M059J (cell line): ENCODE measurements at places on chromosomes 6 and 20.

DNA sequence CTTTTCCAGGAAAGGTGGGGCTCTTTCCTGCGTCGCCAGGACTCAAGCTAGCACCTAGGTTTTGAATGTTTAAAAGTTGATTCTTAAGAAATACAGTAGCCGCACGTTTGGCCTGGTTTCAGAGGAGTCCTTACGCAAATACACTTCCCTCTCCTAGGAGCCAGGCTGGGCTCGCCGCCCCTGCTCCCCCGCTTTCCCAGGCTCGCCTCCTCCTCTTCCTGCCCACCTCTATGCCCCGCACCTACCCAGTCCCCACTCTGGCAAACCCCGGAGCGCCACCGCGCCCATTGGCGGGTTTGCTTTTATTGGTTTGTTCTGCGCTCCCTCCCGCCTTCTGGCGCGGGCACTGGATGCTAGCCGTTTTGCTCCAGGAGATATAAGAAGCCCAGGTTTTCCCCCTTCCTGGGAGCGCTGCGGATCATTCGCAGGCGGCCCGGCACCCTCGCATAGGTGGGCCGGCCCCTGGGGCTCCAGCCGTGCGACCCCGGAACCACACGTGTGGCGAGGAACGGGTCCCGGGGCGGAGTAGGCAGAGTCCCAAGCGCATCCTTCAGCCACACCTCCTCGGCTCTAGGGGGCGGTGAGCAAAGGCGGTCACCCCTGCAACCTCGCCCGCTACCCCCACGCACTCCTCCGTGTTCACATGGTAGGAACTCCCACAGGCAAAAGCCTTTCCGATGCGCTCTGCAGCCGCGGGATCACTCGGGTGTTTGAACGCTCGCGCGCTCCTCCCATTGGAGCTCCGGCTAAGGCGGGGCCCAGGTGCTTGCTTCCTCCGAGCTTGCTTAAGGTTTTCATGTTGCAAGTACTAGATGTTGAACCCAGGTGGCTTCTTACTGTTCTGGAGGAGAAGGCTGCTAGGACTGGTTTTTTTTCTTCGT lies 119.0 kb downstream of the RTN4IP1 start:
- peak; percentile 74 for DNase-seq

- DNase-seq = no peak
Observed at GRCh38 chr20:41172296-41173140, 35.2 kb downstream of the PLCG1 start.

GRCh38 chr6:136571065-136571464 lies 20.8 kb upstream of the MAP7 start:
- DNase-seq = no peak

- no peak for DNase-seq
Observed at GRCh38 chr20:48527771-48528170, 300.0 kb downstream of the PREX1 start.

GRCh38 chr6:33710296-33711121 lies 991 bp downstream of the UQCC2 start:
- no peak for DNase-seq

DNA sequence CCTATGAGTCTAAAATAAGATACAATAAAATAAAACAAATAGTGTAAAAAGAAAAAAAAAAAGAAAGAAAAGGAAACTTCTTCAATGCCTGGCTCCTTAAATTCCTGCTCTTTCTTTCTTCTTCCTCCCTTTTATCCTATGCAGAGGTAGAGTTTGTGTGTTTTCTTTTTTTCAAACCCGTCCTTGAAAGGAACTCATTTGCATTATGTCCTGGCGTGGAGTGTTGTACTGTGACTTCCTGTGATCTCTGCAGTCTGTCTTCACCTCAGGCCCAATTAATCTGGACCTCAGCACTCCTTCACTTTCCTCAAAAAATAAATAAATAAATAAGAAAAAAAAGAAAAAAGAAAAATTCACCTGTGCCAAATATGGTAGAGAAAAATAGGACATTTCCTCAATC lies 541.9 kb upstream of the SPTLC3 start:
- DNase-seq = no peak

DNA sequence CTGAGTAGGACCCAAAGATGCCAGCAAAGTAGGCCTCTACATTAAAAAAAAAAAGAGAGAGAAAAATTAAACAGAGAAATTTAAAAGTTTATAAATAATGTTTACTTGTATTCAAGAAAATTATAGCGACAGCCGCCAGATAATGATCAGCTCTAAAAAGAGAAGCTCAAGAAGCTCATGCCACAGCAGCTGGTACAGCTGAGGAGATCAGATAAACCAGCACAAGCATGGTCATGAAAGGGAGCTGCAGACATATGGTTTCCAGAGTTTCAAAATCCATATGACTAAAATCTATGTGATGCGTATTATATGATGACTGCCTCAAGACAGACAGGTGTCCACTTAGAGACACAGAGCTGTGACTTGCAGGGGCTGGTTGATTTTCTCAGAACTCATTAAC lies 13.6 kb upstream of the HLA-C start:
- DNase-seq = no peak

- DNase-seq = no peak
Observed at GRCh38 chr6:106770081-106770480, 140.7 kb downstream of the QRSL1 start.

- DNase-seq = no peak
Observed at GRCh38 chr6:47203938-47204611, 105.6 kb downstream of the TNFRSF21 start.

DNA sequence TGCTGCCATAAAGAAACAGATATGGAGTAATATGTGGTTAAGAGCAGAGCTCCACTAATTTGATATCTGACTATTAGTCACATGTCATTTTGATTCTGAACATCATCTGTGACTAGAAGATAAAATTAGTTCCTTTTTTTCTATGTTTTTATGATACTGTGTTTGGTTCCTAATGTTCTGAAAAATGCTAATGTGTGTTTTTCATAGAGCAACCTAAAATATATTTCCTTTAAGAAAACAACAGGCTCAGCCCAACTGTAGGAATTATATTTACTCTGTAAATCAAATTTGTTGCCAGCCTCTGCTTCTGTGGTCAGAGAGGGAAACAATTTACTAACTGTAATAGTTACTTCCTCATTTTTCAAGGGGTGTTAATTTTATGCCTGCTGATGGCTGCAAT lies 33.3 kb upstream of the TXLNB start:
- no peak for DNase-seq

GRCh38 chr6:62367601-62368000 lies 81.6 kb upstream of the KHDRBS2 start:
- no peak for DNase-seq

DNA sequence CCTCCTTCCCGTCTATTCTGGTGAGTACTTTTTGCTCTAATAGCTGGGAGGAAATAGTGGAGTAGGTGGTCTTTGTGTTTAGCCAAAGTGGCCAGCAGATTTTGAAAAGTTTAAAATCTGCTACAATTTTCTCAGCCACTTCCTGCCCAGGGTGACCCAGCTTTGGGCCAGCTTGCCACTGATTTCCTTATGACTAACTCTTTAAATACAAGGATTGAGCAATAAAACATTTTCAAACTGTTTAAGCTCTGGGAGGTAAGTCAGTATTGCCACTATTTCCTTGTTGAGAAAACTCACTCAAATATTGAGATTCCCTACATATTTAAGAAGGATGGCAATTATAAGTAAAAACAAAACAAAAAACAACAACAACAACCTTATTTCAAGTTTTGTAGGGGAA lies 54.5 kb downstream of the TRMT11 start:
- DNase-seq = peak; percentile 90

GRCh38 chr6:14217728-14218518 lies 100.4 kb downstream of the CD83 start:
- no peak for DNase-seq

GRCh38 chr6:157223021-157223430 lies 100.3 kb downstream of the TMEM242 start:
- DNase-seq = peak; percentile 51

DNA sequence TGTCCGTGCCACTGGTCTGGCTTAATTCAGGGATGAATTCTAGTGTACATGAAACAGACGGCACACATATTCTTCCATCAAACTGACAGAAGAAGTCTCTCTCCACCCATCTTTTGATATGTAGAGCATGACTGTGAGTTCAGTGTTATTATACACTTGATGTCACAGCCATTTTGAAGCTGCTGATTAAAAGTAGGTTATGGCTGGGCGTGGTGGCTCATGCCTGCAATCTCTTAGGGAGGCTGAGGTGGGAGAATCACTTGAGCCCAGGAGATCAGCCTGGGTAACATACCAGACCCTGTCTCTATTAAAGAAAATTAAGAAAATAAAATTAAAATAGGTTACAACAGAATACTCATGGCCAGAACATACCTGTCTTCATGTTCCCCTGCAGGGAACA lies 20.7 kb downstream of the C6orf15 start:
- DNase-seq = no peak

DNA sequence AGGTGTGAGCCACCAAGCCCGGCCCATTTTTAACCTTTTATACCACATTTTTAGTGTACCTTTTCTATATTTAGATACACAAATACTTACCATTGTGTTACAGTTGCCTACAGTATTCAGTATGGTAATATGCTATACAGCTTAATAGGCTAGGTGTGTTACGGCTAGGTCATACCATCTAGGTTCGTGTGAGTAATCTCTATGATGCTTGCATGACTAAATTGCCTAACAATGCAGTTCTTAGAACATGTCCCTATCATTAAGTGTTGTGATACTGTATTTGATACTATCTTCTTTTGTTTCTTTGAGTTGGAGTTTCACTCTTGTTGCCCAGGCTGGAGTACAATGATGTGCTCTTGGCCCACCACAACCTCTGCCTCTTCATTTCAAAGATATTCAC lies 387.7 kb upstream of the SASH1 start:
- DNase-seq = peak; percentile 38

DNA sequence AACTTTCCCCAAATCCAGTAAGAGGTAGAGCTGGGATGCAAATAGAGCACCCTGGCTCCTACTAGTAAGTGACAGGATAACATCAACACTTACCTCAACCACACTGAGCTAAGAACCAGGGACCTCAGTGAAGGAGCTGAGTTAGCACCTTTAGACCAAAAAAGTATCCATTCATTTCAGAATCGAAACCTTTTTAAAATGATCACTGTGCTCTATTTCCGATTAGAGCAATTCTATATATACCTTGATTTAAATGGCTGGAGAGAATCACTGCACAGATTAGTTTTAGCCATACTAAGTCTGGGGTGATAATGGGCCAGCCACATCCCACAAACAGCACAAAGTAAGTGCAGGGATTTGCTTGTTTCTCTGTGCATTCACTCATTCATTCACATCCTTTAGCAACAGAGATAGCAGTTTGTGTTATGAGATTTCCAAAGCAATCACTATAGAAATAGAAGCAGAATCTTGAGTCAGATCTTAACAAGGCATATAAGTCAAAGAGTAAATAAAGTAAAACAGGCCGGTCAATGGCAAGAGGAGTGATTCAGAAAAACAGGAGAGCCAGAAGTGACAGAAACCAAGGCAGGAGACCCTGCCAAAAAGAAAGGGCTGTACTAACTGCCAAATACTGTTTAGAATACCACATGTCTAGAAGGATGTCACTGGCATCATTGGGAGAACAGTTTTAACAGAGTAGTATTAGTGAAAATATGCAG lies 136.3 kb downstream of the KIF13A start:
- no peak for DNase-seq

DNA sequence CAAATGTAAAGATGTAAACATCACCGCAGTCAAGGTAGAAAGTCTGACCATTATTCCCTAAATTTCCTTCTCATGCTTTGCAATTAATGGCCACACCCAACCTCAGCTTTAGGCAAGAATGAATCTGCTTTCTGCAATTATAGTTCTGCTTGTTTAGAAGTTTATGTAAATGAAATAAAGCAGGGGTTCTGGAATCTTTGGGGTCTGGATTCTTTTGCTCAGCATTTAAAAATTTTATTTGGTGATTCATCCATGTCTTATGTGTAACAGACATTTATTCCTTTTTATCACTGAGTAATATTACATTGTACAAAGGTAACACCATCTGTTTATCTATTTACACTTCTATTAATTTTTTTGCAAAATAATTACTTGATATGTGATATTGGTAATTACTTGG lies 613.6 kb downstream of the UTRN start:
- peak; percentile 52 for DNase-seq

GRCh38 chr6:10763006-10763405 lies 15.4 kb downstream of the TMEM14B start:
- peak; percentile 51 for DNase-seq

DNA sequence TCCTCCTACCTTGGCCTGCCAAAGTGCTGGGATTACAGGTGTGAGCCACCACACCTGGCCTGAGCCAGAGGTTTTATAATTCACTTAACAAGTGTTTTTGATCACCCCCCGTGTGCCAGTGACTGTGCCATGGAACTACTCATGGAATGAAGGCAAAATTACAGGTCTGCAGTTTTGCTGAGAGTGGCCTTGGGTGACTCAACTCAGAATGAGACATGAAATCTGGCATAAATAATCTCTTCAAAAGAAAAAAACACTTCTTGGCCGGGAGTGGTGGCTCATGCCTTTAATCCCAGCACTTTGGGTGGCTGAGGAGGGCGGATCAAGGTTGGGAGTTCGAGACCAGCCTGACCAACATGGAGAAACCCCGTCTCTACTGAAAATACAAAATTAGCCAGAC lies 166.9 kb upstream of the SALL4 start:
- no peak for DNase-seq

DNA sequence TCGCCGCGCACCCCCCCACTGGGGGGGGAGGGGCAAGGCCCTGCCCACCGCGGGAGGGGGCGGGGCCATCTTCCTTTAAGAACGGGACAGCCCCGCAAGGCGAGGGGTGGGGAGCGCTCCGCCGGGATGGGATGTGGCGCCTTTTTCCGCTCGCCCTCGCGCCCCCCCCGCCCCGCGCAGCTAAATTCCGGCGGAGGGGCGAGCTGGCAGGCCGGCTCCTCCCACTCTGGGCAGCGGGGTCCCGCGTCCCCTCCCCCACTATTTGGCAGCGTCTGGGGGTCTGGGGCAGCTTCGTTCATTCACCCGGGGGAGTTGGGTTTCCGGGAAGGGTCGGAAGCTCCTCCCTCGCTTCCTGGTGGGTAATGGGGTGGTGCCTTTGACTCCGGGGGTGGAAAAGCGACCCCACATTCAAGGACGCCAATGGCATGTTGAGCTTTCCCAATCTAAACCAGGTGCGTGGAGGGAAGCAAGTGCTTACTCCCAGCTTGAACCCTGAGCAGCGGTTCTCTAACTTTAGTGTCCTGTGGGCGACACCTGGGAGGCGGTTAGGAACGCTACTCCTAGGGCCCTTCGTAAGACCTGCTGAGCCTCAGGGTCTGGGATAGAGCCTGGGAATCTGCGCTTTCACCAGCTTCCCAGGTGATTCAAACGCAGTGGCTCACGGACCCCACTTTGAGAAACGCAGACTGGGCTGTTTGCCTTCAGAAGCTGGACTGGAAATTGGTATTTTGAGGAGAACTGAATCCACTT lies 927 bp downstream of the ASXL1 start:
- DNase-seq = peak; percentile 74

- no peak for DNase-seq
Observed at GRCh38 chr6:123661105-123661891, 24.5 kb upstream of the TRDN start.

- peak; percentile 57 for DNase-seq
Observed at GRCh38 chr20:51385646-51386530, 156.6 kb downstream of the NFATC2 start.

- DNase-seq = no peak
Observed at GRCh38 chr6:44787254-44787834, 399.8 kb downstream of the CDC5L start.
